Activated CD8-positive, alpha-beta T cell treated with anti-CD3 and anti-CD28 coated beads, Interleukin-2, amount 10 ng/mL, durations not matched to agents 7 days and 5 days (primary cell): ENCODE measurements at places on chromosomes 1 and 21.
A peak's percentile ranks its signal among the peaks of the same experiment; 100 is the strongest.

DNA sequence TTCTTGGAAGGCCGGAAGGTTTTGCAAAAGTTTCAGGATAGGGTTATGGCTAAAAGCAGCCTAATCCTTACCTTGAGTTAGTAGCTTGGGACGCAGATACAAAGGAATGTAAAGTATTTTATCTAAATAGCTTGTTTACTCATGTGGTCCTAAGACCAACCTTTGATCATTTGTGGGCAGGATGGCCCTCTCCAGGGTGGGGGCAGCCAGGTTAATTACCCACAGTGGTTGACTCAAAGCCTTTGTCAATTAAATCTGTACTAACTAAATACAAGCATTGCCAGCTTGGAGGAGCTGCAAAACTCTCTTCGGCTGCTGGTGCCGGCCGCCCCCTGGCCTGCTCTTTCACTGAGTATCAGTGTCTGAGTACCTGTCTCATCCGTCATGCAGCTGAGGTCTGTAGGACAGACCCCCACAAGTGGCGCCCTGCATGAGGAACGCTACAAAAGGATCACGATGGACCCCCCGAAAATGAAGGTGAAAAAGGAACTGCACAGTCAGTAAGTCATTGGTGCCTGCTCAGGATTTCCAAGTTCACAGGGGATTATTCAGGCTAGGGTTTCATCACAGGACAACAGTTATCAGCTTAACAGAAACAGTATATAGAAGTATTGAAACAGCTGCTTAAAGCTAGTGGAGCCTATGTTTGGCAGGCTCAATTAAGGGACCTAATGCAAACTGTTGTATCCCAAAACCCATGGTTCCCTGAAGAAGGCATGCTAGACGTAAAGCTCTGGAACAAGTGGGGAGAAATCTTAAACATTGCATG, 212.5 kb upstream of the MAP1LC3C start:
- H3K27ac ChIP-seq: no peak overlapping the region
- no peak for DNase-seq
- H3K36me3 ChIP-seq: no peaks in the 10 kb centered on the region
- H3K27me3 ChIP-seq: no peaks in the 10 kb centered on the region

DNA sequence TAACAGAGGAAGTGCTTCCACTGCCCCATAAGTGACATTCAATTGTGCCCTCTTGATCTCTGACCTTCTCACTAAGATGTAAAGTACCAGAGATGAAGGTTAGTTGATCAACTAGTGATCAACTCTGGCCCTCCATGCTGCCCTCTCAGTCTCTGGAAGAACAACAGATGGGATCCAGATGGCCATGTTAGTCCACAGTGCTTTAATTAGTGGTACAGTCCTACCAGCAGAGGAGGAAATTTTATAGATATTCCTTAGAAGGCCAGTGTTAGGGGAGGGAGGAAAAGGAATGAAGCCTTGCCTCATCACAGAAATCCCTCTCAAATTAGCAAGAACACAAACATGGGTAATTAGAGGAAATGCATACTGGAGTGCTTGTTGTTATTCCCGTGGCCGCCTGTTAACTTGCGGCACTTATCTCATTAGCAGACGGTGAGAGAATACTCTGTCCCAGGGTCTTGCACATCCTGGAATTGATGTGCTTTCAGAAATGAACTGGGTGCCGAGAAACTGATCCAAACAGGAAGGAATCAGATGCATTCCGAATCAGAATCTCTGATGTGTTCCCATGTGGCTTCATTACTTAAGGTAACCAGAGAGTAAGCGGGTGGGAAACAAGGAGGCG, 91.1 kb upstream of the RGS4 start:
- no peaks in the 10 kb centered on the region for H3K4me1 ChIP-seq
- H3K27me3 ChIP-seq: no peaks in the 10 kb centered on the region
- no peak overlapping the region for H3K27ac ChIP-seq
- H3K4me3 ChIP-seq: no peak overlapping the region
- H3K36me3 ChIP-seq: no peaks in the 10 kb centered on the region

GRCh38 chr1:110770832-110771231, 96.1 kb upstream of the KCNA3 start:
- no peak overlapping the region for H3K27ac ChIP-seq
- no peak for DNase-seq
- no peaks in the 10 kb centered on the region for H3K36me3 ChIP-seq
- no peak overlapping the region for H3K4me3 ChIP-seq
- H3K4me1 ChIP-seq: peaks cover 4% of the 10 kb centered on the region
- peaks cover 34% of the 10 kb centered on the region for H3K27me3 ChIP-seq

- no peak overlapping the region for H3K27ac ChIP-seq
- DNase-seq: no peak
- no peak overlapping the region for H3K4me3 ChIP-seq
Observed at GRCh38 chr1:46019348-46019747, 113.1 kb downstream of the PIK3R3 start.

DNA sequence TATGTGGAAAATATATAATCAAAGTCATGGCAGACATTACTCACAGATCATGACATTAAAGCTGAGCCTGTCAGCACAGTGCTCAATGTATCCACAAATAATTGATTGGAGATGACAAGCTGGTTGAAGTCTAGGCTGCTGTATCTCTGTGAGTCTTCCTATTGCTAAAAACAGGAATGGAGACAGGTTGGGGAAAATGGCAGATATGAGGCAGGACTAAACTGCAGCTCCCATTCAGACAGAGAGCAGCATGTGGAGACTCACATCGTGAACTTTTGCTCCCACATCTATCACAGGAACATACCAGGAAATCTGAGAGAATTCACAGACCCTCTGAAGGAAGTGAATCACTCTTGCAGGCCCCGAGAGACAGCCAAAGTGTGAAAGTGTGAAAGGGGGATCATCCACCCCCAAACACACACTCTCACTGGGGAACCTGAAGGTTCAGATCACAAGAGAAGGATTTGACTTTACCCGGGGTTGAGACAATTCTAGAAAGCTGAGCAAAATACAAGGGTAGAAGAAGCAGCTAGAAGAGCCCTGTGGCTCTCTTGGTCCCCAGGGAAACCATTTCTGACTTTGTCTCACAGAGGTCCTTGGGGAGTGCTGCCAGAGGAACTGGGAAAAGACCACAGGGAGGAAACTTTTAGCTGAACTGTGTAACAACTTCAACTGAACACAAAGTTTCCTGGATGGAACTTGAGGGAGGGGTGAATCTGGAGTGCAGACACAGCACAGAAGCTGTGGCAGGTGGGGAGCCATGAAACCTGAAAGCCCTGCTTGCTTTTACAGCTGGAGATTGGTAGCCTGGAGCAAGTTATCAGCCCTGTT, 173.4 kb downstream of the S1PR1 start:
- no peaks in the 10 kb centered on the region for H3K36me3 ChIP-seq
- H3K4me3 ChIP-seq: no peak overlapping the region
- no peak for DNase-seq
- H3K27me3 ChIP-seq: peaks cover 16% of the 10 kb centered on the region

DNA sequence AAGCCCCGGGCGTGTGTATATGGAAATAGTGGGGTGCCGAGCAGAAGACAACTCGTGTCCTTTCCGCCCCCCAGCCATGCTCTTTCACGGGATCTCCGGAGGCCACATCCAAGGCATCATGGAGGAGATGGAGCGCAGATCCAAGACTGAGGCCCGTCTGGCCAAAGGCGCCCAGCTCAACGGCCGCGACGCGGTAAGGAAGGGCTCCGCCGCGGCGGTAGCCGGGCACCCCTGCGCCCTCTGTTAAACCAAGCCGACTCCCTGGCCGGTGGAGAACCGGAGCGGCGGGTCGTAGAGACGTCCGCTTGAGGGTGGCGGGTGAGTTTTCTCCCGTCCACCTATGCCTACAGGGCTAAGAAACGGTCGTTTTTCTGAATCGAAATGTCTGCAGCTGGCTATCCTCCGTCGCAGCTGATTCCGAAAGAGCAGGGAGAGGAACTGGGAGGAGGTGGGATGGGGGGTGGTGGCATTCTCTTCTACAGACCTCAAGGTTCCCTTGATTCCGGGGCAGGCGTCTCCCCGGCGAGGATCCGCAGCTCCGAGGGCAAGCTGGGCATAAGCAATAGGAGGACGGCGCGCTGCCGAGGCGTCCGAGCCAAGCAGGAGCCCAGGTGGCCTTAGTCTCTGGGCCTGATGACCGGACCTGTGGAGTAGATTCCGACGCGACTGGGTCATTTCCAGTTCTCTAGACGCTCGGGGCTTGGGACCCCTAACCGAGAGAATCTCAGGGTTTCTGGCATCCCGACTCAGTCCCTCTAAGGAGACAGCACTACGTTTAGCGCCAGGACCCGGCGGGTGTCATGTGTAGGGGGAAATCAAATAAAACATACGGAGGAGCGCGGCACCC, 856 bp downstream of the LHX9 start:
- peak overlapping the region; percentile 54 for H3K27ac ChIP-seq
- H3K27me3 ChIP-seq: peaks cover 95% of the 10 kb centered on the region
- peak overlapping the region; percentile 73 for H3K4me3 ChIP-seq
- H3K4me1 ChIP-seq: peaks cover 76% of the 10 kb centered on the region

- H3K36me3 ChIP-seq: no peaks in the 10 kb centered on the region
- H3K4me1 ChIP-seq: no peaks in the 10 kb centered on the region
- no peak overlapping the region for H3K27ac ChIP-seq
Observed at GRCh38 chr1:200330741-200331428, 79.0 kb downstream of the ZNF281 start.

DNA sequence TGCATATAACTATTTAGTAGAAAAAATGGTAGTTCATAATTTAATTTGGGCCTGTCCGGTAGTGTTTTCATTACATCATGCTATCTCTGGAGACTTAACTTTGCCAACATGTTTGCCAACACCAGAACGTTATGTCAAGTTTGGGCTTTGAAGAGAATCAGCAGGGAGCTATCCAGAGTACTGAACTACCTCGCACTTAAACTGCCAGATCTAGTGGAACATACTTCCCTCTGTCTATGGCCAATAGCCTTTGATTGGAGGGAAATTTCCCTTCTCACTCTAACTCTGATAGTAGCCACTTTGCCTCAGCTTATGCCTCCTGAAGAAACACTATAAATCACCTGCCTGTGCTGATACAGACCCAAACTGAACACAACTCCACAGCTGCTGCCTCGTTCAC, 10.0 kb downstream of the LRRC53 start:
- H3K27ac ChIP-seq: no peak overlapping the region
- no peak overlapping the region for H3K4me3 ChIP-seq
- no peaks in the 10 kb centered on the region for H3K4me1 ChIP-seq
- no peaks in the 10 kb centered on the region for H3K27me3 ChIP-seq
- DNase-seq: no peak
- H3K36me3 ChIP-seq: no peaks in the 10 kb centered on the region

- no peaks in the 10 kb centered on the region for H3K36me3 ChIP-seq
- no peak overlapping the region for H3K4me3 ChIP-seq
- no peaks in the 10 kb centered on the region for H3K27me3 ChIP-seq
- H3K4me1 ChIP-seq: no peaks in the 10 kb centered on the region
- no peak overlapping the region for H3K27ac ChIP-seq
Observed at GRCh38 chr1:241775021-241775420, 73.0 kb upstream of the EXO1 start.
